Inflammatory macrophage (primary cell): ENCODE measurements at places on chromosomes 13 and 19.

- no peak for DNase-seq
Observed at GRCh38 chr19:40224342-40225150, 1.9 kb downstream of the CCNP start.

GRCh38 chr19:54502518-54503048, at the start of gene LAIR2:
LAIR2 (plus strand) TSS chr19:54502831; CDS start chr19:54502919, 88 bp downstream.
- no peak for DNase-seq

GRCh38 chr13:34815526-34815925, 126.5 kb upstream of the NBEA start:
- no peak for DNase-seq

DNA sequence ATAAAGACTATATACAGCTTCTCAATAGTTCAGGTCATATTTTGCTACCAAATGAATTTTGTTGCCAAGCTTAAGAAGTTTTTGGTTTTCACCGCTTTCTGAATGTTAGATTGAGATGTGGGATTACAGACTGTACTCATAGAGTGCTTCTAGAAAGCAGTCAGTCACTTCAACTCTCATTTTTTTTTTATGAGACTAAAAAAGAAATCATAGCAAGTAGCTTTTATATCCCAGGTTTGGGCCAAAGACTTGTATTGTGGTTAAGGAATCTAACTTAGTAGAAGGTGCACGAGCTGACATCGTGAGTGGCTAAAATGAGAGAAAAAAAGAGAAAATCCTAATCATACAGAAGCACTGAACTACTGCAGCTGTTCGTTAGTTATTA, 2.2 kb upstream of the USPL1 start:
- DNase-seq: no peak

DNA sequence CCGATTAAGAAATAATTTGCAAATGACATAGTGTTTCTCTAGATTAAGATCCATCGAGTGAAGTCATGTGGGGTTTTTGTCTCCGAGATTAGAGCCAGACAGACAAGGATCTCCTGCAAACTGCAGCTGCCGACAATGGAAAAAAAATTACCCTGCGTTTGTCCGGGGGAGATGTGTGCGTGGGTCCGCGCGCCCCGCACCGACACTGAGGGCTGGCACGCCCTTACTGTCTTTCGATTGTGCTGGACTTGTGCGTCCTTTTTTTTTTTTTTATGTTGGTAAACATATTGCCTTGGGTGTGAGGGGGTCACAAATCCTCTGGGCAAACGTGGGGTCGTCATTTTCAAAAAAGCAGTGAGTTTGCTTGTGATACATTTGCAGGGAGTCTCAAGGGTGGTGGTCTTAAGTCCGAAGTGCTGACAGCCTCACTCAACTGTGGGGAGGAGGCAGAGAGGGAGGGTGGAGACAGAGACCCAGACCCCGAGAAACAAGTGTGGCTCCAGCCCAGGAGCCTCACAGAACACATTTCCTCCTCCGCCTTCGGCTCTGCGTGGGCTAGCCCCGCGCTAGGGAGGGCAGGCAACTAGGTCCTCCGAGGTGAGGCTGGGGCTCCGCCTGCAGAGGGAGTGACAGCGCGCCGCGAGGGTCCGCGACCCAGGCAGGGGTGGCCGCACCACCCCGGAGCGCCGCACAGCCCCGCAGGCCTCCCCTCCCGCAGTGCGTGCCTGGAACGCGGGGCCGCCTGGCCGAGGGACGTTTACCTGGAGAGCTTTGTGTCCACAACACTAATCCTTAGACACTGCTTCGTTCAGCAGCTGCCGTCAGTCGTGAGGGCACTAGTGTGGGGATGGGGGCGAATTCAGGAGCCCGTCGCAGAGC, 11.7 kb upstream of the SOX1 start:
- no peak for DNase-seq

DNA sequence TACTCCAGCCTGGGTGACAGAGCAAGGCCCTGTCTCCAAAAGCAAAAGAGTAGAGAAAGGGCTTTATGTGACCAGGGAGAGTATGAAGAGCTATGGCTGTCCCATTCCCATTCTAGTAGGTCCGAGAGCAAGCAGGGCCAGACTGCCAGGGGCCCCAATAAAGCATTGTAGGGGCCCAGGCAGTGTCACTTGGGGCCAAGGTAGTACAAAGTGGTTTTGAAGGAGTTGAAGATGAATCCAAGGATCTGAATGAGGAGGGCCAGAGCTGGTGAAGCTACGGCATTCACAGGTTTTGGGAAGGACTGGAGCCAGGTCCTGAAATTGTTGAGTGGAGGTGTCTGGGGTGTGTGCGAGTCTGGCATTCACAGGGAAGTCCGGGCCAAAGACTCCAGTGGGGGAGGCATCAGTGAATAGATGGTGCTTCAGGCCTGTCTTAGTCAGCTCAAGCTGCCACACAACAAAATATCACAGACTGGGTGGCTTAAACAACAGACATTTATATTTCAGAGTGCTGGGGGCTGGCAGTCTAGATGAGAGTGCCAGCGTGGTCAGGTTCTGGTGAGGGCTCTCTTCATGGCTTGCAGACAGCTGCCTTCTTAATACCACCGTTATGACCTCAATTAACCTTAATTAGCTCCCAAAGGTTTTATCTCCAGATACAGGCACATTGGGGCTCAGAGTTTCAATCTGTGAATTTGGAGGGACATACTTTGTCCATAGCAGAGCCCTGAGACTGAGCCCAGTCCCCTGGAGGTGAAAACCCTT, 9.9 kb downstream of the NACC1 start:
- no peak for DNase-seq

DNA sequence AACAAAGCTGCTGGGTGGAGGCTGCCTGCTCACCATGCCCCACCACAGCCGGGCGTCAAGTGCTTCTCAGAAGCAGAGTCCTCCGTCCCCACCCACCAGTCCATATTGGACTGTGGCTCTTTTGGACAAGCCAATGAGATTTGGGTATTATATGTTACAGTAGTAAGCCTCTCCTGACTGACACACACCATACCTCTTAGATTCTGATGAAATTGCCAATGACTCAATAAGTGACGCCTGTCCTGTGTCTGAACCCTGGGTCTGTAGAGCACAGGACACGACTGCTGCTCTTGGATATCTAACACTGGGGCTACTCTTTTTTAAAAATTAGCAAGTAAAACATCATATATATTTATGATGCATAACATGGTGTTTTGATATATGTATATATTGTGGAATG, 44.8 kb upstream of the UBAC2 start:
- no peak for DNase-seq

- no peak for DNase-seq
Observed at GRCh38 chr19:53140351-53140750, 7.6 kb upstream of the ZNF415 start.

DNA sequence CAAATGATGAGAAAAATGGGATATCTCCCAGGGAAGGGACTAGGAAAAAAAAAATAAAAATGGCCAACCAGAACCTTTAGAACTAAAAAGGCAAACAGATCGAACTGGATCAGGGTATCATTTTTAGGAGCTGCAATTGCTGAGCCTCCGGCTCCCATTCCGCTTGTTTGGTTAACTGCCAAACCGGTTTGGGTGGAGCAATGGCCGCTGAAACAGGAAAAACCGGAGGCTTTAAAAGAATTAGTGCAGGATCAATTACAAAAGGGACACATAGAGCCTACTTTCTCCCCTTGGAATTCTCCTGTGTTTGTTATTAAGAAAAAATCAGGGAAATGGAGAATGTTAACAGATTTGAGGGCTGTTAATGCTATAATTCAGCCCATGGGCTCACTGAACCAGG, 12.7 kb upstream of the ZNF443 start:
- DNase-seq: no peak

GRCh38 chr13:23744315-23744714, 144.9 kb downstream of the MIPEP start:
- DNase-seq: no peak

DNA sequence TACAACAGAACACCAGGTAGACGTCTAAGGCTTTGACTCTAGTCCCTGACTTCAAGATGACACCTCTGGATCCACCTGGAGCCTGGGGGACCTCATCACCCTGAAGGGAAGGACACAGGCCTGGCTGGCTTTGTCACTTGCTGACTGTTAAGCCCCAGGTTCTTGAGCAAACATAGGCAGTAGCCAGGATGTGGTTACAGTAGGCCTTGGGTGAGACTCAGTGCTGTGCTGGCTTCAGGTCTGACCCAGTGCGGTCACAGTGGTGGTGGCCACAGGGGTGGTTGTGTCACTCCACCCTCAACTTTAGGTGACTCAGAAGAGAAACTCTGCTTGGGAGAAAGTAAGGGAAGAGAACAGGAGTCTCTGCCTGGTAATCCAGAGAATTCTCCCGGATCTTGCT, 497.8 kb downstream of the UQCRFS1 start:
- DNase-seq: no peak

- DNase-seq: no peak
Observed at GRCh38 chr13:107977071-107977574, 238.2 kb downstream of the LIG4 start.

DNA sequence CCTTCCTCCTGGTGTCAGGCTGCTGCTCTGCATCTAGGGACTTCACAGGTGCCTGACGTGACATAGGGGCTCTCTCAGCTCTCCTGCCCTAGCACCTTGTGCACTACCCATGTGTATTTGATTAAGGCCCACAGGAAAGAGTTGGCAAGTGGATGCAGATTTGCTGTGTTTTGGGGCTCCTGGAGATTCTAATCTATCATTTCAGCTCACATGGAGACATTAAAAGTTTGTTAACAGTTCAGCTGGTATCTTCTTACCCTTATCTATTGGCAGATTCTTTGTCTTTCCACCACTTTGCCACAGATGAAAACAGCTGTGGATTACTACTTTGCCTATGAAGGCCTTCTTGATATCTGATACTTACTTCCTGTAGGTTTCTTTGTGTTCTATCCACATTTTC, 41.9 kb downstream of the WASF3 start:
- DNase-seq: no peak

DNA sequence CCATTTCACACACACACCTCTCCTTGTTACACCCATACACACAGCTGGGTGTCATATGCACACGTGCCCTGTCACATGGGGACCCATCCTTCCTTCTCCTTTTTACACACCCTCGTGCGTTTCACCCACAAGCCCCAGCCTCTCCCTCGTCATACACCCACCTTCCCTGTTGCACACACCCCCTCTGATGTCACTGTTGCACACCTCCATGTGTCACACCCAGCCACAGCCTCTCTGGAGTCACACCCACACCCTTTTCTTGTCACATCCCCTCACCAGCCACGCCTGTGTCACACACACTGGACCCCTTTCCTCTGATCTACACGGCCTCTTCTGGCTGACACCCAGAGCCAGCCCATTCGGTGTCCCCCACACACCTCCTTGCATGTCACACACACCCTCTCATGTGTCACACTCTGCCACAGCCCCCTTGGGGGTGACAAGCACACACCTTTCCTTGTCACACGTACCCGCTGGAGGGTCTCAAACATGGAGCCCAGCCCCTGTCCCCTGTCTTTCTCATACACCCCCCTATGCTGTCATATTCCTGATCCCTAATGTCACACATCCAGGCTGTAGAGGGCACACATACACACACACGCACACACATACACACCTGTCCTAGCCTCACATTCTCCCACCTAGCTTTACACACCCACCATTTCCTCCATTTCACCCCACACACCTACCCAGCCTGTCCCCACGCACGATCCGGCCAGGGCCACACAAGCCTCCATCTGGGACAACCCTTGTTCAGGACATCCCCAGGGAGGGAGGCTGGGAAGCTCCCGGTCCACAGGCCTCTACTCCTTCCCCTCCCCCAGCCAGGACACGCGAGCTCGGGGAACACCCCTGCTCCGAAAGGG, 1.4 kb downstream of the NOVA2 start:
- peak; percentile 35 for DNase-seq

DNA sequence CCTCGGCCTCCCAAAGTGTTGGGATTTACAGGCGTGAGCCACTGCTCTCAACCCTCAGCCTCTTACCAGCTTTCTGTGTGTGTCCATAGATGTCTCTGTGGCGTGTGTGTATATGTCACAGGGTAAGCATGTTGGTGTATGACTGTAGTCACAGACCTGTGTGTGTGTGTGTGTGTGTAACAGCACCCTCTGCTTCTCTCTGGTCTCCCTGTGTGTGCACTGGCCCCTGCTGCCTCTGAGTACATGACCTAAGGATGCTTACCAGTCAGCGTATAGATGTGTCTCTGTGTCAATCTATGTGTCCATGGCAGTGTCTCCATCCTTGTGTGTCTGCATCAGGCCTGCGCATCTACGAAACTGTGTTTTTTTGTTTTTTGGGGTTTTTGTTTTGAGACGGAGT, 5.6 kb downstream of the AXL start:
- no peak for DNase-seq
